ENCODE measurements at places on chromosomes 6 and 20. TPM values are rescaled to one million over a fixed set of nuclear protein-coding genes. Genes with fewer than 3 reads are reported as not detected.

- H3K27ac ChIP-seq = no peak overlapping the region
- no peaks in the 10 kb centered on the region for H3K27me3 ChIP-seq
- no peak for DNase-seq
- no peak overlapping the region for H3K4me3 ChIP-seq
- H3K36me3 ChIP-seq = no peaks in the 10 kb centered on the region
- no peaks in the 10 kb centered on the region for H3K4me1 ChIP-seq
Observed at GRCh38 chr6:124719913-124720312, 242.3 kb upstream of the RNF217 start.

The ZSCAN23 gene
- total RNA-seq = 4.4 TPM

GRCh38 chr6:158751921-158752320, 67.2 kb downstream of the EZR start:
- DNase-seq = no peak
- no peaks in the 10 kb centered on the region for H3K36me3 ChIP-seq
- no peak overlapping the region for H3K4me3 ChIP-seq
- no peaks in the 10 kb centered on the region for H3K27me3 ChIP-seq
- H3K27ac ChIP-seq = peak overlapping the region; percentile 79
- no peaks in the 10 kb centered on the region for H3K4me1 ChIP-seq

DNA sequence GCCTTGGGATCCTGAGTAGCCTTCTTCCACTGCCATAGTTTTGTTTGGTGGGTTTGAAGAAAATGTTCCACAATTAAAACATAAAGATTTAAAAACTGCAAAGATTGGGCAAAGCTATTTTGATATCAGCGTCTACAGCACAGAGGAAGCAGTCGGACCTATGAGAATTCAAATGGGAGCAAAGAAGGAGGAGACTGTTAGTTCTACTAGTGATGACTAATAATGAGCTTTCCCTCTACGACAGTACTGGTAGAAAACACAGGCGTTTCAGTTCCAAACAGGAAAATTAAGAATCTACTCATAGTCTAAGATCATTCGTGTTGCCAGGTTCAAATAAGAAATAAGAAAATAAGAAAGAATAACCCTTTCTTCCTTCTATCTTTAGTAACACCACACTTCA, 121.2 kb downstream of the INSM1 start:
- no peaks in the 10 kb centered on the region for H3K27me3 ChIP-seq
- no peak overlapping the region for H3K27ac ChIP-seq
- H3K4me1 ChIP-seq = peaks cover 4% of the 10 kb centered on the region
- H3K4me3 ChIP-seq = no peak overlapping the region

GRCh38 chr20:32034581-32035425, 17.2 kb upstream of the HCK start:
- H3K4me3 ChIP-seq = no peak overlapping the region
- peaks cover 17% of the 10 kb centered on the region for H3K27me3 ChIP-seq
- no peak overlapping the region for H3K27ac ChIP-seq
- H3K36me3 ChIP-seq = no peaks in the 10 kb centered on the region
- DNase-seq = no peak
- no peaks in the 10 kb centered on the region for H3K4me1 ChIP-seq

GRCh38 chr6:43963203-43963602, 164.0 kb downstream of the MRPL14 start:
- H3K4me3 ChIP-seq = no peak overlapping the region
- H3K4me1 ChIP-seq = peaks cover 2% of the 10 kb centered on the region
- H3K36me3 ChIP-seq = no peaks in the 10 kb centered on the region
- H3K27me3 ChIP-seq = peaks cover 5% of the 10 kb centered on the region
- no peak overlapping the region for H3K27ac ChIP-seq

The TUBE1 gene
- total RNA-seq = 35.5 TPM

DNA sequence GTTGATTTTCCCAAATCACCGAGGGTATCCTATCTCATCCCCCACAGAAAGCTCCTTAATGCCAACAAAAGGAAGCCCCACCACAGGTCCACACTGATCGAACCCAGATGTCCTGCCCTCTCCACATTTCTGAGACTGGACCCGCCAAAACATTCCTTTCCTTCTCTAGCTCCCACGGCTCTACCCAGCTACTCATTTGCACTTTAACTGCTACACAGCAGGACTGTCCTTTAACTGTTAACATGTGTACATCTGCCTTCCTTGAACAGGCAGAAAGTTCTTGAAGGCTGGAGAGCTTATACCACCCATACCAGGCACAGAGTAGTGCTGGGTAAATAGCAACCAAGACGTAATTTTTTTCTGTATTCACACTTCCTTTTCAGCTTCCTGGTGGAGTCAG, 68.6 kb downstream of the TRMT6 start:
- H3K27ac ChIP-seq = no peak overlapping the region
- DNase-seq = no peak
- H3K27me3 ChIP-seq = no peaks in the 10 kb centered on the region
- H3K4me3 ChIP-seq = no peak overlapping the region

DNA sequence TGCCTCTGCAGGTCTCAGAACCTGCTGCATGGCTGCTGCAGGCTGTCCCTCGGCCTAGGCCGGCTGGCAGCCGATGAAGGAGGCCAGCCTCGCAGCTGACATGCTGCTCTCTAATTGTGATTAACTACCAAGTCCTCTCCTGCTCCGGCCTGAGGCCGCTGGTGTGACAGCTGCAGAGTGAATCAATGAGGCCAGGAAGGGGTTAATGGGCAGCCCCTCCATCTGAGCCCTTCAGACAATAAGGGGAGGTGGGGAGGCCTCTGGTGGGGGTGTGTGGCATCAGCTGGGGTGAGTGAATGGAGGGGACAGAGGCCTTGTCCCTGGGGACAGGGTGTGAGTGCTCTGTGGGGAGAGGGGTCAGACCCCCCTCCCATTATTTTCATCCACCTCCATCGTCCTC, 34.4 kb downstream of the SLC52A3 start:
- peaks cover 3% of the 10 kb centered on the region for H3K27me3 ChIP-seq
- H3K4me3 ChIP-seq = no peak overlapping the region
- no peak overlapping the region for H3K27ac ChIP-seq
- H3K36me3 ChIP-seq = no peaks in the 10 kb centered on the region
- H3K4me1 ChIP-seq = no peaks in the 10 kb centered on the region

DNA sequence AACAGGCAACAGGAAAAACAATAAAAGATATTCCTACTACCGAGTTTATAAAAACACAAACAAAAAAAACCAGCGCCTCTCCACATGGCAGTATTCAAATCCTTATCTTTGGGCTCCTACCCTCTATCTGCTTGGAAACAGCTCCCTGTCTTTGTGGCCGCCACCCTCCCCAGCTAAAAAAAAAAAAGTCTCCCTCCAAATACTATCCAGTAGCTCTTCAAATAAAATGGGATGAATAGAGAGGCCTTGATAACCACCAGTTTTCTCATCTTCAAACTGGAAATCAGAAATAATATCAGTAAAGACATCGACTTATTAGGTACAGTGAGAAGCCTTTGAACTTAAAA, 96.2 kb downstream of the PSMG4 start:
- H3K27ac ChIP-seq = peak overlapping the region; percentile 96
- no peak for DNase-seq
- H3K4me3 ChIP-seq = no peak overlapping the region
- peaks cover 3% of the 10 kb centered on the region for H3K4me1 ChIP-seq
- H3K27me3 ChIP-seq = no peaks in the 10 kb centered on the region

- no peak overlapping the region for H3K27ac ChIP-seq
- no peak overlapping the region for H3K4me3 ChIP-seq
- H3K4me1 ChIP-seq = no peaks in the 10 kb centered on the region
- H3K27me3 ChIP-seq = no peaks in the 10 kb centered on the region
- no peak for DNase-seq
Observed at GRCh38 chr6:77326711-77327110, 136.6 kb downstream of the HTR1B start.

The RAB23 gene
- total RNA-seq = 29.8 TPM

The ATF6B gene
- 48.1 TPM for total RNA-seq

The VGLL2 gene
- total RNA-seq = not detected

GRCh38 chr6:133157995-133158394, 83.2 kb upstream of the EYA4 start:
- H3K27ac ChIP-seq = no peak overlapping the region
- no peaks in the 10 kb centered on the region for H3K4me1 ChIP-seq
- DNase-seq = no peak
- H3K27me3 ChIP-seq = no peaks in the 10 kb centered on the region

The METTL24 gene
- 0.52 TPM for total RNA-seq

The RAET1L gene
- total RNA-seq = not detected

GRCh38 chr6:142952614-142953013, 7.6 kb upstream of the HIVEP2 start:
- H3K27ac ChIP-seq = no peak overlapping the region
- H3K4me1 ChIP-seq = no peaks in the 10 kb centered on the region
- peaks cover 66% of the 10 kb centered on the region for H3K27me3 ChIP-seq
- no peak overlapping the region for H3K4me3 ChIP-seq

DNA sequence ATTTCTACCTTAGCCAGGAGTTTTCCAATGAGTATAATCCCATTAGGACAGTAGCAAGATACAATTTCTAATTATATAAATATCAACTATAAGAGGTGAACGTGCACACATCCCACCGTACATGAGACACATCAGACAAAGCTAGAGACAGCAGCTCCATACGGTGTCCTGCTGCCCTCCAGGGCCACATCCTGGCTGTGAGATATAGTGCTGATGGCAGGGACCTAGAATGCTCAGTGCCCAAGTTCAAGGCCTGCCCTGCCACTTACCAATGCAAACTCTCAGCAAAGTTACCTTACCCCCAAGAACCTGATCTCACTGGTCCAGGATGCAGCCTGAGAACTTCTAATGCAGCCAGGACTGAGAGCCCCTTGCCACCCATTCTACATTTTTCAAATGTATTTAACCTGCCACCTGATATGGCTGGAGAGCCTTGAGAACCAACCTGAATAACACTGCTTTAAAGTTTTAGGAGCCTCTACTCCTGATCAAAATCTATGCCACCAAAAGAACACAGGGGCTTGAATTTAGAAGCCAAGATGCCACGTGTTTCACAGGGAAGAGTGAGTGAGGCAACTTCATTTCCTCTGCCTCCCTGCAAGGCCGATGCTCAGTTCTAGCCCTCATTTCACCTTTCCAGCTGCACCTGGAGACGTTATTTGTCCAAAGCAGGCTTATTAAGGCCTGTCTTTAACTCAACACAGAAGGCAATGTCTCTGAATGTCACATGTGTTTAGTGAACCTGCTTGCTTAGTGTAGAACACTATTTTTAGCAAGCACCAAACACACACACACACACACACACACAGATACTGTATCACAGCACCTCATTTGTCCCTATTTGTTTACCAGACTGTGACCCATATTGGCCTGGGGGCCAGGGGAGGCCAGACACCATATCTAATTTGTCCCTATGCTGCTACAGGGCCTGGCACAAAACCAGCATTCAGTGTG, 6.1 kb downstream of the NFATC2 start:
- no peak overlapping the region for H3K27ac ChIP-seq
- peaks cover 5% of the 10 kb centered on the region for H3K4me1 ChIP-seq
- H3K27me3 ChIP-seq = no peaks in the 10 kb centered on the region
- H3K4me3 ChIP-seq = no peak overlapping the region
- no peaks in the 10 kb centered on the region for H3K36me3 ChIP-seq

GRCh38 chr6:53412751-53413150, 64.0 kb upstream of the ELOVL5 start:
- no peak overlapping the region for H3K27ac ChIP-seq
- no peak overlapping the region for H3K4me3 ChIP-seq
- no peak for DNase-seq
- H3K36me3 ChIP-seq = no peaks in the 10 kb centered on the region

The MED23 gene
- total RNA-seq = 21.7 TPM

The ANGPT4 gene
- total RNA-seq = 0.23 TPM

DNA sequence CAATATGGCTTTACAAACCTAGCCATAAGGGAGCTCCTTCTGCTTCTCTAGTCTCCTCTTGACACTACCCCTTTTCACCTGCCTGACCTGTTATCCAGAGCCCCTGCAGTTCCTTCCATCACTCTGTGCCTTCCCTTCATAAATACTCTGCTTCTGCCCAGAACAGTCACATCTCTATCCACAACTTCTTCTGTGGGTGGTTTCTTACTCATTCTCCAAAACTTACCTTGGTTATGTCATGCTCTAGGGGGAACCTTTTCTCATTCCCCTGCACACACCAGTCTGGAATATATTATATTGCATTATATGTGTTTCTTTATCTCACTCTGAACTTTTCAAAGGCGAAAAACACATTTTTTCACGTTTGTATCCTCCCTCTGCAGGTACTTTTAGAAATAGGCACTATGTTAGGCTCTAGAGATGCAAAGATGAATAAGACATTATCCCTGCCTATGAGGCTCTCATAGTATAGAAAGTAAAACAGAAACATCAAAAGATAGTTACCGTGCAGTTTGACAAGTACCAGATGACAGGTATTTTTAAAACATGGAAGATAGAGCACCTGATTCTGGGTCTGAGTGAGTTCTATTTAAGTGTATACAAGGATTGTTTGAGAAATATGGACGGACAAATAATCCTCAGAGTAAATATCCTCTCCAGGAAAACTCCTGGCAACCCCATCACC, 51.5 kb downstream of the AIG1 start:
- no peak overlapping the region for H3K27ac ChIP-seq
- H3K36me3 ChIP-seq = no peaks in the 10 kb centered on the region
- H3K4me3 ChIP-seq = no peak overlapping the region
- DNase-seq = no peak

DNA sequence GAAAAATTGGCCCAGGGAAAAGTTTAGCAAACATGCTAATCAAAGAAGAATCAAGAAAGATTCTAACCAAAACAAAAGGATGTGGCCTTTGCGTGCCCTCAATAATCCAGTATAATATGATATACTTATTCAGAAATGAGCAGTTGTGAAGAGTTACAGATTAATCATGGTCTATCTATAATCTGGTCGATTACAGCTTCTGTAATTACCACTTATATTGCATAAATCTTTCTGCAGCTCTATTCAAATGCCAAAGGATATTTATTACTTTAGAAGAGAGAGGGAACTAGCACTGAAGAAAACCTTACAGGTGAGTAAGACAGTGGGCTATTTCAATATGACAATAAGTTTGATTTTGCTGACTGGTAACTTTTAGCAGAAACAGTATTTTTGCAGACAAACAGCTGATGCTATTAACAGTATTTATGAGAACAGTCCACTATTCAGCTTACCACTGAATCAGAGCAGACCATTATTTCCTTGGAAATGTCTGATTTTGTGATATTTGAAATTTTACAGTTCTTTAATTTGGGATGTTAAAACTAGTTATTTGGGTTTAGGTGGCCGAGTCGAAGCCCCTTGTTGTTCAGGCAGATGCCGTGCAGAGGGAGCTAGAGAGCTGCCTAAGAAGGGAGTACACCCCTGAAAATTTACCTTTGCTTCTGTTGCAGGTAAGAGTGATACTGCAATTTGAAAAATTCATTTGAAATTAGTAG, 92.2 kb downstream of the CEP57L1 start:
- peaks cover 9% of the 10 kb centered on the region for H3K27me3 ChIP-seq
- no peak overlapping the region for H3K4me3 ChIP-seq
- H3K4me1 ChIP-seq = peaks cover 25% of the 10 kb centered on the region
- H3K36me3 ChIP-seq = no peaks in the 10 kb centered on the region
- H3K27ac ChIP-seq = no peak overlapping the region
- peak; percentile 83 for DNase-seq

GRCh38 chr6:111338843-111339242, 144.2 kb downstream of the REV3L start:
- DNase-seq = no peak
- H3K36me3 ChIP-seq = peaks cover 32% of the 10 kb centered on the region
- no peaks in the 10 kb centered on the region for H3K27me3 ChIP-seq

The HLA-DRA gene
- not detected for total RNA-seq

The SIM1 gene
- total RNA-seq = 0.14 TPM

Measured in endodermal cell (in vitro differentiated cells).